Suprapubic skin (tissue), 4 donors: ENCODE measurements at places on chromosomes 13 and 19. TPM values are rescaled to one million over a fixed set of nuclear protein-coding genes. Genes with fewer than 3 reads are reported as not detected.

- DNase-seq = no peak
Measured at GRCh38 chr13:97116754-97117153, 105.4 kb upstream of the MBNL2 start.

DNA sequence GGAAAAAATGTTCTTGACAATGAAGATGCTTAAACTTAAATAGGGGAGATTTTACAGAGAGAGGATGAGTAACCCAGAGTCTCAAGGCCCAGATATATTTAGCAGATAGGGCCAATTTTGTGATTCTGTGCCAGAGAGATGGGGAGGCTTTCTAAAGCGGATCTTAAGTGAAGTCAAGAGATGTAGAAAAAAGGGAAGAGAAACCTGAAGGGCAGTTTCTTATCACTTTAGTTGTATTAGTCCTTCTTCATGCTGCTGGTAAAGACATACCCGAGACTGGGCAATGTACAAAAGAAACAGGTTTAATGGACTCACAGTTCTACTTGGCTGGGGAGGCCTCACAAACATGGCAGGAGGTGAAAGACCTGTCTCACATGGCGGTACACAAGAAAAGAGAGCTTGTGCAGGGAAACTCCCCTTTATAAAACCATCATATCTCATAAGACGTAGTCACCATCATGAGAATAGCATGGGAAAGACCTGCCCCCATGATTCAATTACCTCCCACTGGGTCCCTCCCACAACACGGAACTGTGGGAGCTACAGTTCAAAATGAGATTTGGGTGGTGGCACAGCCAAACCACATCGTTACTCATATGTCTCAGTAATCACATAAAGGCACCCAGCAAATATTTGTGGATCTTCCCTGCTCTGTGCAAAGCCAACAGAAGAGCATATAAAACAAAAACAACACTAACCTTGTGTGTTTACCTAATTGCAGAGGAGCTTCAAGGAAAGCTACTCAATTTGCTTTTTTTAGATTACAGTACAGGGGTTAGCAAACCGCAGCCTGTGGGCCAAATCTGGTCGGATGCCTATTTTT, 102.6 kb upstream of the MYCBP2 start:
- no peak for DNase-seq

DNA sequence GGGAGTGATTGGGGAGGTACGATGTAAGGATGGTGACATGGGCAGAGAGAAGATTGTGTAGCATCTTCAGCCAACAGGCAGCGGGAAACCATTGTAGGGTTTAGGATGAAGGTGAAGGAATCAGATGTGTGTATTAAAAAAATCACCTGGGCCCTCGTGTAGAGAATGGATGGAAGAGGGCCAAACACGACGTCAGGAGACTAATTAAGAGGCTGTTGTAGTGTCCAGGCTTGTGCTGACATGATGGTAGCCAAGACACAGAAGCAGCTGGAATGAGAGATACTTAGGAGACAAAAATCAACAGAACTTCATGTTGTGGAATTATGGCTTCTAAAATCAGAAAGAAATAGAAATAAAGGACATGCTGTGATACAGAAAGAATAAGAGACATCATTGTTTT, 41.2 kb upstream of the ARGLU1 start:
- no peak for DNase-seq

DNA sequence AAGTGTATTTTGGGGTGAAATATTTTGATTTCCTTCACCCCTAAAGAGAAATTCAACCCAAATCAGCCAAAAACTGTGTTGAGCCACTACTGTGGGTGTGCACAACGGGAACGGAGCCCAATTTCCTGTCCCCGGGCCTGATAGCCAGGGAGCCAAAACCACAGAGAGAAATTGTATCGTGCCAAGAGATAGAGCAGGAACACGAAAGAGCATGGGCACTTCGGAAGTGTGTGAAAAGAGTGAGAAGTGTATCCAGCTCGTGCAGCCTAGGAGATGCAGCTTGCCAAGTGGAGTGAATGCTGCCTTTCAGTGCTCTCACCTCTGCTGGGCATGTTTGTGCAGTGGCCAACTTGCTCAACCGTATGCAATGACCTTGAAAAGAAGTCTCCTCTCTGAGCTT, 19.4 kb upstream of the PLEKHF1 start:
- DNase-seq = peak; percentile 54

DNA sequence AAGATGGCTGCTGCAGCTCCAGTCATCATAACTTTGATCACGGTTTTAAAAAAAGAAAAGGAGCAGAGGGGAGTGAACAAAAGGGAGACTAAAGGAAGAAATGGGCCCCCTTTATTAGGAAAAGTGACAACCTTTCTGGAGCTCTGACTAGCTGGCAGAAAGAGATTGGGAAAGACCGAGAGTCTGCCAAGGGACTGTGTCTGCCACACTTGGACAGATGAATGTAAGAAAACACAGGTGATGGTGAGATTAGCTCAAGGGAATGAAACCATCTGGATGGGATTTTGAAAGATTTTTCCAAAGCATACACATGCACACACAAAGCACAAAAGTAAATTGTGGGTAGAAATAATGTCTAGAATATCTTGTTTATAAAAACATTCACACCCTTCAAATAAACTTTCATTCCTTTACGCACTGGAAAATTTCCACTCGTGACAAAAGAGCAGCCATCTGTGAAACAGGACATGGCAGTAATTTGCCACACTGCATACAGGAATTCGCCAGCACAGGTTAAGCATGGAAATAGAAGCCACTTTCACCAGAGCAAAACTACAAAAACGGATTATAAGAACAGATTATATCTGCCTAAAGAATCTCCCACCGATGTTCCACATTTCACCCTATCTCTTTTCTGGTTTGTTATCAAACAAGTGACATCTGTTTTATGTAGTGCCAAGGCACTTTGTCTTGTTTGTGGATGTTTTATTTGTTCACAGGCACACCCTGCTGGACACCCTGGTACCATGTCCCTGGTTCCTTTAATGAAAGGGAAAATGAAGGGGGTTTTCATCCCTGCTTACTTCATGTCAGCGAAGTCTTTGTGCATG, 819.5 kb downstream of the DIAPH3 start:
- DNase-seq = no peak

- no peak for DNase-seq
Measured at GRCh38 chr19:1019980-1020867, 699 bp downstream of the TMEM259 start.

TPGS1 gene
- 10.8 TPM for total RNA-seq

NALCN gene
- 1.8 TPM for total RNA-seq

YJEFN3 gene
- total RNA-seq = 1.6 TPM

RNF113B gene
- not detected for total RNA-seq
